ENCODE measurements at places on chromosomes 11 and 22. TPM values are rescaled to one million over a fixed set of nuclear protein-coding genes. Genes with fewer than 3 reads are reported as not detected.

DNA sequence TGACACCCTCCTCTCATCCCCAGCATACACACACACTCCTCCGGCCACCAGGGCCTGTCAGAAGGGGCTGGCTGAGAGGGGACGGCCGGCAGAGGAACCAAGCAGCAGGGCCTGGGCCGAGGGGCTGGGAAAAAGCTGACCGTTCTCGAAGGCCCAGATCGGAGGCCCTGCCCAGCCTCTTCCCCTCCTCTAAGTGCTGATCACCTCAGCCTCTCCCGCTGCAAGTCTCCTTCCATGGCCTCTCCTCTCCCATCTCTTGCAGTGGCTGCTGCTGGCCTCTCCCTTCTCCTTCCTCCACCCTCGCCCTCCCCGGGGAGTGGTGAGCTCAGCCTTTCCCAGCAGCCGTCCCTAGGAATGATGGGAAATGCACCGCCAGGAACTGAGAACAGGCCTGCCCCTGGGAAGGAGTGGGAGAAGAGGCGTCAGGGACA, 39.6 kb downstream of the ARRB1 start:
- peak; percentile 80 for DNase-seq

SFI1 gene
- total RNA-seq: 44.1 TPM

DNA sequence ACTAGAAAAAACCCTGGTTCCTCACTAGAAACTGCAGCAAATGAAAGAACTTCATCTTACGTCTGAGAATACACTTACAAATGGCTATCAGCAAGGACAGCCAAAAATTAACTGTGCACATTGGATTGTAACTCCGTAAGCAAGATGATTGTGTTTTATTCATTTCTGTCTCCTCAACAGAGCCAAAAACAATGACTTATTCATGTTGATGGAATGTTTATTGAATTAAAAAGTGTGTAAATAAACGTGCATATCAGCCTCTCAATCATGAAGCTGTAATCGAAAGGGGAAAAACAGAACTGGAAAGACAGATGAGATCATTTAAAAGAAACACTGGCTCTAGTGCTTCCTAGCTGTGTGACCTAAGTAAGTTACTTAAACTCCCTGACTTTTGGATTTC, 307.5 kb upstream of the ZC3H12C start:
- DNase-seq: no peak

SLC22A8 gene
- not detected for total RNA-seq

TRIM66 gene
- total RNA-seq: 12.9 TPM

RAG2 gene
- total RNA-seq: not detected

GRCh38 chr22:21735200-21736083, at the start of gene YPEL1:
Gene YPEL1 (minus strand): TSS chr22:21735794. CDS start chr22:21710744, 25,050 bp downstream.
- DNase-seq: peak; percentile 94

GRCh38 chr22:20421507-20421874, 16.1 kb downstream of the SCARF2 start:
- DNase-seq: no peak

DNA sequence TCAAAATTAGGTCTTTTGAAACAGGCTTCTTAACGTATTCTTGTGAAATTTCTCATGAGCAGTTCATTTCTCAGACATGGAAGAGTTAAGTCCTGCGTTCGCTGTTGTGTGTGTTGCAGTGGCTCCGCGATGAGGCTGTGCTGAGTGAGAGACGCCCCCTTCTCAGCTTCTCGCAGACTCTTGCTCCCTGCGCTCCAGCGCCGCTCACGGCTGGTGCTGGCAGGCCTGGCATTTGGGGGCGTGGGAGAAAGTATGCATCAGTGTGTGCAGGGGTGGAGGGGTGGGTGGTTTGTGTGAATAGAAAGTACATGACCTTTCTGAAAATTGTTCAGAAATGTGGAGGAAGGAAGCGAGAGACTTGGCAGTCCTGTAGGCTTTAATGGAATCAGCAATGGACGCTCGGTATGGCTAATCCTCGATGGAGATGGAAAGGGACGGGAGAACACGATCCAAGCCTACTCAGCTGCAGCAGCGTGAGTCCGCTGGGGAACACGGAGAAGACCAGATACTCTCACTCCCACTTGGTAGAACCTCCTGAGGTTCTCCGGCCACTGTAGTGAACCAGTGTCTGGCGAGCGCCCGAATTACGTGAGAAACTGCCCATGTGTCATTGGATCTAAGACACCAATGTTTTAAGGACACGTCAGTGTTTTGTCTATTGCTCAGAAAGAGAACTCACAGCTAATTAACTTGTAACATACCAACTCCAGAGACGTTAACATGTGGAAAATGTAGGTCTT, 5.9 kb downstream of the TAB1 start:
- peak; percentile 34 for DNase-seq

GRCh38 chr11:2205981-2206690, 34.5 kb upstream of the TH start:
- peak; percentile 6 for DNase-seq

GRCh38 chr11:109641549-109641948, 219.6 kb downstream of the C11orf87 start:
- no peak for DNase-seq

ACER3 gene
- total RNA-seq: 6.5 TPM

GRCh38 chr11:32448232-32448631, 12.9 kb upstream of the WT1 start:
- DNase-seq: peak; percentile 48

- no peak for DNase-seq
Measured at GRCh38 chr11:111456086-111456858, 55.9 kb downstream of the BTG4 start.

GRCh38 chr22:44632541-44633396, 69.2 kb upstream of the PRR5 start:
- DNase-seq: no peak

- DNase-seq: no peak
Measured at GRCh38 chr22:24393848-24394247, 33.6 kb upstream of the ADORA2A start.

GRCh38 chr11:130096823-130097222, 27.1 kb downstream of the APLP2 start:
- DNase-seq: no peak

GRCh38 chr11:77400271-77400670, 73.6 kb downstream of the PAK1 start:
- DNase-seq: no peak

GRCh38 chr11:123590296-123590912, 64.0 kb downstream of the SCN3B start:
- DNase-seq: no peak

- no peak for DNase-seq
Measured at GRCh38 chr11:35313066-35313759, 106.1 kb downstream of the SLC1A2 start.

GRCh38 chr11:73372375-73372993, 3.7 kb upstream of the RELT start:
- no peak for DNase-seq

GRCh38 chr11:114081641-114082414, 22.3 kb downstream of the ZBTB16 start:
- DNase-seq: peak; percentile 50

GRCh38 chr11:69893631-69894030, 74.4 kb upstream of the FGF3 start:
- DNase-seq: no peak

DNA sequence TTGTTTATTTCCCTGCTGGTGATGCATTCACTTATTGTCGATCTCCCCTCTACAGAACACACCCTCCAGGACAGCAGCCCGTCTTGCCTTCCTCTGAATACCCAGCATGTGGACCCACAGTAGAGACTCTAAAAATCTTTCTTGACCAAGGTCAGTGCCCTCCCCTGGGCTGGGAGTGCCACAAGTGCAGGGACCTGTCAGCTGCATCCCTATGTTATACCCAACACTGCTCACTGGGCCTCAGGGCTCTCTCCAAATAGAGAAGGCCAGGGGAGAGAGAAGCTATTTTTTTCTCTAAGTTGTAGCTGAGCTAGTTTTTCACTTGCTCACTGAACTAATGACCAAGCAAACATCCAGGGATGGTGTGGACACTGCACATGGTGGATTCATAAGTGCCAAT, 9.8 kb downstream of the KCNJ1 start:
- no peak for DNase-seq

Data from uterus (tissue), 4 donors.